ENCODE measurements at places on chromosomes 16 and 17.

DNA sequence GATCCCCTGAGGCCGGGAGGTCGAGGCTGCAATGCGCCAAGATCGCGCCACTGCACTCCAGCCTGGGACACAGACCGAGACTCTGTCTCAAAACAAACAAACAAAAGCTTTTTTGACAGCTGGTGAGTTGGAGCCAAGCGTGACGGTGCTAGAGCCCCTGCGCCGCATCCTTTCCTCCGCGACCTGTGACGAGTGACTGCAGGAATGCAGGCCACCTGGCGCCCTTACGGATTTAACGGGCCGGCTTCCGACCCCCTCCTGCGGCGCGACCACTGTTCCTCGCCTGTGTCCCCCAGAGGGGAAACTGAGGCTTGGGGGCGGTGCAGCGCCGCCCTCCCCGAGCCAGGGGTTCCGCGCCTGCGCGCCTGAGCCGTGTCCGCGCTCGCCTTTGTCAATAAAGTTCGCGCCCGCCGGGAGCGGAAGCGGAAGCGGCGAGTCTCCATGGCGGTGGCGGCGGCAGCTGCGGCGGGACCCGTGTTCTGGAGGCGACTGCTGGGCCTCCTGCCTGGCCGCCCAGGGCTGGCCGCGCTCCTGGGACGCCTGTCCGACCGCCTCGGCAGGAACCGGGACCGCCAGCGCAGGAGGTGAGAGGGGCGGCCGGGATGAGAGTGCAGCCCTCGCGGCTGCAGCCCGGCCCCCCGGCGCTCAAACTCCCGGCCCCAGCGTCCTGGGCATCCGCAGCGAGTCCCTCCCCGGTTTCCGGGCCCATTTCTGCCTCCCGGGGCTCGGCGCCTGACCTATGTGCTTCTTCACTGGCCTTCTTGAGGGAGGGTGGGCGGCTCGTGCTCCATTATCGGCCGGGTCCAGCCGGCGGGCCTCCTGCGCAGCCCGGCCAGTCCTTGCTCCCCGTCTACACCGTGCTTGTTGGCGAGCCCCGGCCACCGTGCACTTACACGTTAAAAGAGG, at the start of gene PGS1:
PGS1 (plus strand) TSS at position 425 of the 906 bp plus-strand sequence; CDS start at position 442, 17 bp downstream.
- no peak for DNase-seq

GRCh38 chr17:43169561-43170139, 1.4 kb upstream of the NBR1 start:
- no peak for DNase-seq

DNA sequence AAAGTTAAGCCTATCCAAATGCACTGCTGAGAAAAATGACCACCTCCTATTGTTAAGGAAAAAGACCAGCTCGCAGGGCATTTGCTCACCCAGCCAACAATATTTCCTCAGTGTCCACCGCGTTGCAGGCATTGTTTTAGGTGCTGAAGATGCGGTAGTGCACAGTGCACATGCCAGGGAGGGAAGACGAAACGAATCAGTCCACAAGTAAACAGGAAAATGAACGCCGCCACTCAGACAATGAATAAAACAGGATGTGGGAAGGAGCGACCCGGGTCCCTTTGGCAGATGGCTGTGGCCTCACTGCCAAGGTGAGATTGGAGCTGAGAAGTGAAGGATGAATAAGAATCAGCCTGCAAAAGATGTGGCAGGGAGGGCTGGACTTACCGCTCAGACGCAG, 249.2 kb downstream of the FOXL1 start:
- DNase-seq = no peak

- DNase-seq = no peak
Measured at GRCh38 chr16:83842291-83842690, 34.5 kb downstream of the HSBP1 start.

- no peak for DNase-seq
Measured at GRCh38 chr16:397135-397661, at the start of gene NME4. Gene NME4 (plus strand): TSS chr16:397199. CDS start chr16:397223, 24 bp downstream.

- DNase-seq = no peak
Measured at GRCh38 chr16:27547134-27547533, 2.6 kb downstream of the GTF3C1 start.

DNA sequence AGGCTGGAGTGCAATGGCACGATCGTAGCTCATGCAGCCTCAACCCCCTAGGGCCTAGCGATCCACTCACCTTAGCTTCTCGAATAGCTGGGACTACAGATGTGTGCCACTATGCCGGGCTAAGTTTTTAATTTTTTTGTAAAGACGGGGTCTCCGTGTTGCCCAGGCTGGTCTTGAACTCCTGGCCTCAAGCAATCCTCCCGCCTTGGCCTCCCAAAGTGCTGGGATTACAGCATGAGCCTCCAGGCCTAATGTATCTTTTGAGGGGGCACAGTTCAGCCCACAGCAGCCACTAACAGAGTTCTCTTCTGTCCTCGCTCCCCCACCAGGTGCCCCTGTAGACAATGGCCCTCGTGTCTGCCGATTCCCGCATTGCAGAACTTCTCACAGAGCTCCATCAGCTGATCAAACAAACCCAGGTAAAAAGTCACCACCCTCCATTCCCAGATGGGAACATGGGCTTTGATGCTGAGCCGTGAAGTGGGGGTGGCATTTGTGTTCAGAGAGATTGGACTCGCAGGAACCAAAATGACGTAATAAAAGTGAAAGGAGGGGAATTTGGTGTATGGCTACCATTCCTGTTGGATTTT, 16.0 kb downstream of the SULT1A2 start:
- no peak for DNase-seq

GRCh38 chr17:57487573-57487972, 231.2 kb downstream of the MSI2 start:
- DNase-seq = no peak

DNA sequence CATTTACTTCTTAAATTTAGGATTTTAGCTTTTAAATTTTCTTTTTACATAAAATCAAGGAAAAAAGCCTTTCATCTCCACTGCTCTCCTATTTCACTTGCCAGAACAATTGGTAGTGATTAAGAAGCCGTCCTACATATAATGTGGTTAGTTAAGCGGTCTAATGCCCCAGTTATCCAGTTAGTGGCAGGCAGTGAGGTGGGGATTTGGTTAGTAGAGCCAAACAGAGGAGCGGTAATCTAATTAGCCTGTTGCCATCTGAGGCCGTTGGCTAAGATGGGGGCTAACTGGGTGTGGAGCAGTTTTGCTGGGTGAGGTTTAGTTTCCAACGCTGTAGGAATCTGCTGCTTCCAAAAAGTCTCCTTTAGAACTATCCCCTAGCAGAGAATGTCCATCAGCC, 22.4 kb downstream of the SNX11 start:
- no peak for DNase-seq

DNA sequence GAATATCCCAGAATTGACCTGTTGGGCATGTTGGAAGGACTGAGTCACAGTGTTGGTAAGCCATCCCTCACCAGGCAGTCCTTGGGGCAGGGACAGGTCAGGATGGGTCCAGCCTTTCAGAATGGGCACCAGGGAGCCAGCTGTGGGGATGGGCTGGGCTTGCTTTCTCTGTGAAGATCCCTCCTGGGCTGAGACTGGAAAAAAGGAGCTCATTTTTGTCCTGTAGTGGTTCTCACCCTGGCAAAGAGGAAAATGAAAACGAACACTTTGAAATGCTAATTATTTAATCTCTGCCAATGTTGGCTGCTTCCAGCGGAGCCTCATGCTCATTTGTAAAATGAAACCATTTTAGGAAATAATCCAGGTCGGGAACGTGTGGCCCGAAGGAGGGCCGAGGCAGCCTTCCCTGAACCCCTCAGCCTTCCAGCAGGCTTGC, 237.5 kb upstream of the SALL1 start:
- no peak for DNase-seq

DNA sequence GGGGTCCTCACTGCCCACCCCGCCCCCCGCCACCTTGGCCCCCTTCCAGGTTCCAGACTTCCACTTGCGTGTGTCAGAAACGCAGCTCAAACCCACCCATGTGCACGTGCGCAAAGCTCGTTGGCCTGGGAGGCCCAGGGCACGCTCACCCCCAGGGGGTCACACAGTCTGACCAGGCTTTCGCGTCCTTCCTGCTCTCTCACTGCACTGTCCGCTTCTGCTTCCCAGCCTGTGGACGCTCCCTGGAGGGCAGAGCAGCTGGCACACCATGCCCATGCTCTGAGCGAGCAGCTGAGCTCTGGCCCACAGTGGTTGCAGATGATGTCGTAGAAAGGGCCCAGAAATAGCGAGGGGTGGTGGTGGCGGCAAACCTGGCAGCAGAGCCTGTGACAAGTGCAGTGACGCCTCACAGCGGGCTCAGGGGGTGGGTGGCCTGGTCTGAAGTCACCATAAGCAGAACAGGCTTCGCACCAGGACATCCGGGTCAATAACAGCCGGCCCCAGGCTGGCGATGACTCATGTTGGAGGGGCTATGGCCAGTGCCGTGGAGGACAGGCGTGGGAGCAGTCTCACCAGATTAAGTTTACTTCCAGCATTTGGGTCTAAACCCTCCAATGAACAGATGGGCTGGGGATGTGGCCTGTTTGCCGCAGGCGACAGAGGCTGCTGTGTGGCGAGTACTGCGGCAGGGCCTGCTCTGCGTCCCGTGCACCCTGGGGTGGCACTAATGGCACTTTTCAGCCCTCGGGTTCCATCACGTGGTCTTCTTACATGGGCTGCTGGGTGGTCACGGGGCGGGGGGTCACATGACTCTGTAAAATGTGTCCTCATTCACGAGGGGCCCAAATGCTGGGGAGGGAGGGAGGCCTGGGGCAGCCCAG, 49.0 kb downstream of the NT5M start:
- DNase-seq = no peak

DNA sequence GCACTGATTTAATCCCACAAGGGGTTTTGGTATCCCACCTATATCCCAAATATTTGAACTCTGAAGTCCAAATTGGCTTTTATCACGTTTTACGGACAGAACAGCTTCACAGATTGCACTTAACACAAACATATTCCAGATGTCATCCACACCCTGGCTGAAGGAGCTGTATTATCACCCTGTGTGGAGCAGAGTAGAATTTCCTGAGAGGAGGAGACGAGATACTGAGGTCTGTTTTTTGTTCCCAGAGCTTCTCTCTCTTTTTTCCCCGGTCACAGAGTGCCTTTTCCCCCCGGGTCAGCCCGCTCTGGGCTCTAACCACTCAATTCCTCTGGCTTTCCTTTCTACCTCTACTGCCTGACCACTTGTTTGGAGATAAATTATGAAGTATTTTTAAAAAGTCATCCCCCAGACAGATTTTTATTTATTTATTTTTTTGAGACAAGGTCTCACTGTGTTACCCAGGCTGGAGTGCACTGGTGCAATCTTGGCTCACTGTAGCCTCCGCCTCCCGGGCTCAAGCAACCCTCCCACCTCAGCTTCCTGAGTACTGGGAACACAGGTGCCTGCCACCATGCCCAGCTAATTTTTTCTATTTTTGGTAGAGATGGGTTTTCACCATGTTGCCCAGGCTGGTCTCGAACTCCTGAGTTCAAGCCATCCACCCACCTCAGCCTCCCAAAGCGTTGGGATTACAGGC, 30.7 kb downstream of the DNAH2 start:
- DNase-seq = no peak

DNA sequence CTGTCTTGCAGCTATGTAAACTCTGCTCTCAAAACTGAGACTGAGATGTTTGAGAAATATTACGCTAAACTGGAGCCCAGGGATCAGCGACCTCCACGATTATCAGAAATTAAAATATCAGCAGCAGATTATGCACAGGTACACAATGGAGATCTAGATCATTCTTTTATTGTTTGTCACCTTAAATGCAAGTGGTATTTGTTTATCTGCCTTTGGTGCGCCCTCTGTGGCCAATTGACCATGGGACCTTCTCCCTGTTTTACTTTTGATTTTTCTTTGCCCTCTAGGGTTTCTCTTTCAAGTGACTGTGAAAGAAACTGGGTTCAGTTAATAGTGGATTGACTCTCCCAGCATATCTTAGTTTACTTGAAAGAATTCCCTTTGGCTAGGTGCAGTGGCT, 42.1 kb downstream of the PRSS54 start:
- no peak for DNase-seq

GRCh38 chr17:66873962-66874361, 39.0 kb downstream of the CACNG5 start:
- no peak for DNase-seq

DNA sequence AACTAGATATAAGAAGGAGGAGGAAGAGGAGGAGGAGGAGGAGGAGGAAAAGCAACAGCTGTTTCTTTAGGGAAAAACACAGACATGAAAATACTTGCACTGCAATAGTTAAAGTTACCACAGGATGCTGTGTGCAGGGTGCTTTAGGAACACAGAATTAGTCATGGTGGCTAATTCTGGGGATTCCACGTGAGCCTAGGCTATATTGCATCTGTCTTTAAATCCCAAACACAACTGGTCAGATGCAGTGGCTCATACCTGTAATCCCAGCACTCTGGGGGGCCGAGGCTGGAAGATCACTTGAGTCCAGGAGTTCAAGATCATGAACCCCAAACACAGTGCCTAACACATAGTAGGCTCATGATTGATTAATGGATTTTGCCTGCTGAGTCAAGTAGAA, 155.3 kb upstream of the C16orf82 start:
- DNase-seq = no peak

- no peak for DNase-seq
Measured at GRCh38 chr16:26838931-26839330, 227.8 kb upstream of the C16orf82 start.

- DNase-seq = no peak
Measured at GRCh38 chr17:57425431-57425830, 169.1 kb downstream of the MSI2 start.

- DNase-seq = no peak
Measured at GRCh38 chr17:73230088-73230487, 31.6 kb downstream of the CPSF4L start.

DNA sequence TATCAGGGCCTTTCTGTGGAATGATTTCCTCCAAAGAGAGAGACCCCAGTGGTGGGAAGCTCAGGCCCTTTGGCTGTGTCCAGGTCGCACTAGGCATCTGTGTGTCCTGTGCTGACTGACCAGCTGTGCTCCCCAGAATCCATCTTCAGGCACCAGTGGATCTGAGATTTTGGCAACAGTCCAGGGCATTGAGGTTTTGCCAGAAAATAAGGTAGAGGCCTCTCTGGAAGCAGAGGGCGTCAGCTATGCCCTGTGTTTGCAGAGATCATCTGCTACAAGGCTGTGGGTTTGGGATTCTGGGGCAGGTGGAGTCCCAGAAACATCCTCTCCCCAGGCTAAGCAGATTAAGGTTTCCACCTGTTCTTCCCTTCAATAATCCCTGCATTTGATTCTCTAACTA, 57.5 kb upstream of the TOB1 start:
- DNase-seq = no peak

DNA sequence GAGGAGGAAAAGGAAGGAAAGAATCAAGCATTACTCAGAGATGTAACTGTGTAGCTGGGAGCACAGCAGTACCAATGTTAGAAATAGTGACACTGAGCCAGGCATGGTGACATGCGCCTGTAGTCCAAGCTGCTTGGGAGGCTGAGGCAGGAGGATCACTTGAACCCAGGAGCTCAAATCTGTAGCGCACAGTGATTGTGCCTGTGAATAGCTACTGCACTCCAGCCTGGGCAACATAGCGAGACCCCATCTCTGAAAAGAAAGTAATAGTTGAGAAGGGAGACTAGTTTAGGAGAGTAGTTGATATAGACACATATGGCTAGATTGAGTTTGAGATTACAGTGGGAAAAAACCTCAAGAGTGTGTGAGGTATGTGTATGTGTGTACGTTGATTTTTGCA, 17.8 kb downstream of the MAP3K3 start:
- DNase-seq = no peak

GRCh38 chr16:67329901-67330300, 3.3 kb downstream of the LRRC36 start:
- no peak for DNase-seq

- no peak for DNase-seq
Measured at GRCh38 chr16:84678541-84678940, 21.3 kb upstream of the USP10 start.

- DNase-seq = no peak
Measured at GRCh38 chr16:1325673-1326371, 7.6 kb upstream of the BAIAP3 start.

GRCh38 chr16:51119973-51120729, 30.9 kb downstream of the SALL1 start:
- no peak for DNase-seq

GRCh38 chr16:87765473-87765775, 362 bp downstream of the KLHDC4 start:
- DNase-seq = no peak

All from NCI-H1436 treated with DMSO at 0.1 percent for 48 hours (cell line).